Hematopoietic multipotent progenitor cell treated with erythropoietin and hydrocortisone succinate and interleukin-3 and kit ligand, for 17 days (in vitro differentiated cells): ENCODE measurements at places on chromosomes 11 and 22.

GRCh38 chr11:122813176-122813893, 25.0 kb upstream of the CRTAM start:
- no peak for DNase-seq

DNA sequence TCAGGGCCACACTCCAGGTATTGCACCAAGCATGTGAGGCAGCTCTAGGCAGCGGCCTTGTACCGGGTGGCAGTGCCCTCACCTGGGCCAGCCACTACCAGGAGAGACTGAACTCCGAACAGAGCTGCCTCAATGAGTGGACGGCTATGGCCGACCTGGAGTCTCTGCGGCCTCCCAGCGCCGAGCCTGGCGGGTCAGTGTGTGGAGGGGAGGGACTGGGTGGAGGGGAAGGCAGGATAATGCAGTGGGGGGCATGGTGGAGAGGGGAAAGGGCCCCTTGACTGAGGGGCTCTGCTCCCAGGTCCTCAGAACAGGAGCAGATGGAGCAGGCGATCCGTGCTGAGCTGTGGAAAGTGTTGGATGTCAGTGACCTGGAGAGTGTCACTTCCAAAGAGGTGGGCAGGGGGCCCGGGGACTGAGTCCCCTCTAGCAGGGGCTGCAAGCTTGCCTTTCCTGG, 4.2 kb downstream of the SSH3 start:
- DNase-seq = no peak

DNA sequence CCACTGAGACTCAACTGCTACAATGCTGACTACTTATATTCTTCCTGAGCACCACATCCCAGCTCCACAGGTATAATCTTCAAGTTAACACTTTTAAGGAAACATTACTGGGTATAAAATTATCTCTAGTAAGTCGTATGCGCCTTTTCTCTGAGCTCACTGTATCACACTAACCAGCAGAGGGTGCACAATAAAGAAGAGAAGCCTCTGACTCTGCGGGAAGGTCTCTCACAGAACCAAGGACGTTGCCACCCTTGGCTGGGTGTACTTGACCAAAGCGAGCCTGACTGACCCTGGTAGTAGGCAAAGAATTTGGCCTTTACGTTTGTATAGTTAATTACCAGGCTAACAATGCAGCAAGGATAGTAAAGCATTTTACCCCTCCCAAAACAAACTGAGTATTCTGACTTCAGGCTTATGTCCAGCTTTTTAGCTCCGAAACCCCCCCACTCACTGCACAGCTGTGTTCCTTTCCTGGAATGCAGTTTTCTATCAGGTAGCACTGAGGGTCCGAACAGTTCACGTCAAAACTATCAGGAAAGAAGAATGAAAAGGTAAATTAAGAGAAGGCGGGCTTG, at the start of gene BTBD18:
TSS of gene BTBD18 (minus strand) at position 144 of the 578 bp plus-strand sequence. CDS start 631 bp downstream, outside the sequence.
- peak; percentile 42 for DNase-seq

DNA sequence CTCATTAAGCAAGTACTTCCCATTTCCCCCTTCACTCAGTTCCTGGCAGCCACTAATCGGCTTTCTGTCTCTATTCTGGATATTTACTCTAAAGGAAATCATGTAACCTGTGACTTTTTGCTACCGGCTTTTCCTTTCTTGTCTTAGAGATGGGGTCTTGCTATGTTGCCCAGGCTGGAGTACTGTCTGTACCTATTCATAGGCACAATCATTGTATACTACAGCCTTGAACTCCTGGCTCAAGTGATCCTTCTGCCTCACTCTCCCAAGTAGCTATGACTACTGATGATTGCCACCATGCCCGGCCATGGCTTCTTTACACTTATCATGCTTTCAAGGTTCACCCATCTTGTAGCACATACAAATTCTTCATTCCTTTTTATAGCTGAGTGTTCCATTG, 12.4 kb downstream of the SLC25A17 start:
- DNase-seq = no peak

DNA sequence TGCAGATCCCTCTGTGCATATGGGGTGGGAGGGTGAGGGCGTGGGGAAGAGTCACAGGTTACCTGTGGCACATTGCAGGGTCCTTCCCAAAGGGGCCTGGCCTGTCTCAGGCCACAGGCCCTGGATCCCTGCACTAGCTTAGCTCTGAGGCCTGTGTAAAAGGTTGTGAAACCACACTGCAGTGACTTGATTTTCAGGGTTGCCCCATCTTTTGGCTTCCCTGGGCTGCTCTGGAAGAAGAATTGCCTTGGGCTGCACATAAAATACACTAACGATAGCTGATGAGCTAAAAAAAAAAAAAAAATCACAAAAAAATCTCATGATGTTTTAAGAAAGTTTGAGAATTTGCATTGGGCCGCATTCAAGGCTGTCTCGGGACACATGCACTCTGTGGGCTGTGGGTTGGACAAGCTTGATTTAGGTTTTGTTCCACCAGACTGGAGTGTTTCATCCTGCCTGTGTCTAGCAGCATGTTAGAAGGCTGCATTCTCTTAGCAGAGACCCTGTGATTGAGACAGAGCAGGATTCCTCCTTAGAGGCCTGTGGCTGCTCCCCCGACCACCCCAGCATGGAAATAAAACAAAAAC, 35.9 kb upstream of the TREH start:
- DNase-seq = no peak

DNA sequence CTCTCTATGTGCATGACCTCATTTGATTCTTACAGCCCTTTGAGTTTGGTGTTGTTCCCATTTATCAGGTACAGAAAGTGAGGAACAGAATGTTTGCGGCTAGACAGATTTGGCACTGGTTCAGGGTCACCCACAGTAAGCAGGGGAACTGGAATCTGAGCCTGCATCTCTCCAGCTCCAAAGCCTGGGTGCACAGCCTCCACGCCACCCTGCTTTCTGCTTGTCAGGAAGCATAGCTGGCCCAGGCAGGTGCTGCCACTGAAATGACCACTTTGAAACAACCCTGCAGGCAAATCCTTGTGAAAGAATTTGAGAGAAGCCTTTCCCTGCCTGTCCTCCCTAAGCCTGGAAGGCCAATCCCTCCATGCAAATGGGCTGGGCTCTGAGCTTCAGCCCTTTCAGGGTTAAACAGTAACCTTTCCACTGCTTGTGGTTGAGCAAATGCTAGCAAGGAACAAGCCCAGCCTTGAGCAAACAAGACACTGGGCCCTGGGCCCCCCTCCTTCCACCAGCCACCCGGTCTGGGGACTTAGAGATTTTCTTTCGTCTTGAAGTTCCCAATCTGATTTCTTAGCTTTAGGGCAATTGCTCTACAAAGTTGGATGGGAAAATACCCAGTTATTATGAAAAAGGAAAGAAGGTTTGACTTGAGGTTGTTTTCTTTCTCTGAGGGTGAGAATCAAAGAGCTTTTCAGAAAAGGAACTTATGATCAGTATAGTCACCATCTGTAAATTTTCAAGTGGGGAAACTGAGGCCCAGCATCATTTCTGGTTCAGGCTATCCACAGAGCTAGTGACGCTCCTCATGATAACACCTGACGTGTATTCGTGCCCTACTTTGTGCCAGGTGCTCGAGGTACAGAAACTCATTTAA, 19.4 kb downstream of the EHF start:
- DNase-seq = no peak

- DNase-seq = no peak
These were observed 5.6 kb downstream of the IGLL5 start for GRCh38 chr22:22893077-22893805.
